ENCODE measurements at places on chromosomes 13 and 19.

DNA sequence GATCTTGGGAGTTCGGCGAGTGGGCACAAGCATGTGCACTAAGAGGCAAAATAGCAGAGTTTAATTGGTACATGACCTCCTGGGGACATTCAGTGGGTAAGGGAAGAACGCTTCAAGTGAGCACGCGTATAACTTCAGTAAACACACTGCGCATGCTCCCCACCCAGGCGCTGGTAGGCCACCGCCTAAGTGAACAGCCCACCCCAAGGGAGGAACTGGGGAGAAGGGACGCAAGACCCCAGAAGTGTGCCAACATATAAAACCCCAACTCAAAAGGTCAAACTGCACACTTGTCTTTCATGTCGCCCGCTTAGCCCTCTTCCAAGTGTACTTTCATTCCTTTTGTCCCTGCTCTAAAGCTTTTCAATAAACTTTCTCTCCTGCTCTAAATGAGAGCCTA is 10.5 kb upstream of the NTN5 start:
- DNase-seq = no peak

GRCh38 chr19:7953576-7953975 is 10.1 kb upstream of the TIMM44 start:
- DNase-seq = no peak

DNA sequence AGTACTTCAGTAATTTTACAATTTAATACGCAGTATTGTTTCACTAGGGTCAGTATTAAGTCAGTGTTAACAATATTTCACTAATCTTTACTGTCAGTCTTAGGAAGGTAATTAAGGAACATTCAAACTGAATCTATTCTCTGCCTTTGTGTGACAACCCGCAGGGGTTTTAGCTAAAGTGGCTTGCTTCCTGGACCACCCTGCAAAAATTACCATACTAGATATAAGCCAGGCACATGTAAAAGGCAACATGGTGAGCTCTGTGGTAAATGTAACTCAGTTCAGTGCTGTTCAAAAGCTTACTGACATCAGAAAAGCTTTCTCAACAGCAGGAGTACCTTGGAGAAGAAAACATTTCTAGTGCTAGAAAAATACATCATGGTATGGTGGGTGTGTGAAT is 116.7 kb downstream of the FREM2 start:
- DNase-seq = no peak

DNA sequence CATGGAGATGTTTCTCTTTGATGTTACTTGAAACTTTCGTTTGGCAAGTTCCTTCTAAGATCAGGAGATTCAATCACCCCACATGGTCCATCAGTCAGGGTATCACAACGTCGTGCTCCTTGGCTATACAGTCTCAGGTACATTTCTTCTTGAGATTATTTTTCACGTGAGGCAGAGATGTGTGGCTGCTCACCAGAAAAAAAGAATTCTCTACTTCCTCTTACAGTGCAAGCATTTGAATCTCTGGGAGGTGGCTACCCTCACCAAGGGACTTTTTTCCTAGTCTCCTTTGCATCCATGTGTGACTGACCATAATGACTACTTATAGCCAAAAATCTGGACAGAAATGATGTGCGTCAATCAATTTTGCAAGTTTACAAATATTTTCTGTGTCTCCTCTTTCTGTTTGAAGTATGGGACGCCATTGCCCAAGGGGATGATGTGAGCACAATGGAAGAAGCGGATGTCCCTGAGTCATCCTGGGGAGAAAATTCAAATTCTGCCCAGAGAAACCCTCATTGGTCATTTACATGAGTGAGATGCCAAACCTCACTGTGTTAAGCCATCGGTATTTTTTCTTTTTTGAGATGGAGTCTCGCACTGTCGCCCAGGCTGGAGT is 8.6 kb upstream of the LAIR2 start:
- no peak for DNase-seq

GRCh38 chr19:3238066-3238561 is 13.7 kb downstream of the CELF5 start:
- DNase-seq = no peak

DNA sequence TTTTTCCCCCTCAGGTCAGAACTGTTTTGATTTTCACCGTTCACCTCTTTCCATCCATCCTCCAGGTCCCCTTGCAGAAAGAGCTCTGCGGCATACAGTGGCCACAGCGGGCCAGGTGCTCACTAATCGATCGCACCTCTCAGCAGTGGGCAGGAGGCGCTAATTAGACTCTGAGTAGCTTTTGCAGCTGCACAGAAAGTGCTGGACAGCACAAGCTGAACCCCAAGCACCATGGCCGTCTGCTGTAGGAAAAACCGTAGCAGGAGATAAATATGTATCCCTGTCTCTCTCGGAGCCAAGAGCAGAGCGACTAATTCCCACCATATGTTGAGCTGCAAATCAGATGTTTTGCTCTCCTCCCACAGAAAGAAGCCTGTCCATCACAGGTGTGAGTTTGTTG is 54.4 kb downstream of the PEX11G start:
- DNase-seq = no peak

- no peak for DNase-seq
Measured at GRCh38 chr13:79637133-79637763, 156.3 kb downstream of the NDFIP2 start.

DNA sequence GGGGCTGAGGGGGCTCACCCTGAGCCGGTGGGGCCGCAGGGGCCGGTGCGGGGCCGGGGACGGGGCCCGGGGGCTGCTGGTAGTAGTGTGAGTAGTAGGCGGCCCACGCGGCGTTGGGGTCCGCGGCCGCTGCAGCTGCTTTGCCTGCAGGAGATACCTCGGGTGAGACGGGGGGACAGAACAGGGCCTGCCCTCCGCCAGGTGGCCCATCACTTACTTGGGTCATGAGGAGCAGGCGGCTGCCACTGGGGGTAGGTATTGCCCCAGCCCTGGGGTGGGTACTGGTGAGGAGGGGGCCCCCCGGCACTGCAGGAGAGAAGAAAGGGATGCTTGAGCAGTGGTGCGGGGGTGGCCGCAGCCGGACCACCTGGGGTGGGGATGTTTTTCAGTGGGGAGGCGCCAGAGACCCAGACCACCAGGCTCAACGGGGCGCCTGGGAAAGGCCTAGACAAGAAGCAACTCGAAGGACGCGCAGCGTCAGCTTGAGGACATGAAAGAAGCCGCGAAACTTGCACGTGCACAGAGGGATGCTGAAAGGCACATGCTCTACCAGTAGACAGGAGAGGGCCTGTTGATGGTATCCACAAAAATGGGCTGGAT is 8.9 kb downstream of the KHSRP start:
- no peak for DNase-seq

DNA sequence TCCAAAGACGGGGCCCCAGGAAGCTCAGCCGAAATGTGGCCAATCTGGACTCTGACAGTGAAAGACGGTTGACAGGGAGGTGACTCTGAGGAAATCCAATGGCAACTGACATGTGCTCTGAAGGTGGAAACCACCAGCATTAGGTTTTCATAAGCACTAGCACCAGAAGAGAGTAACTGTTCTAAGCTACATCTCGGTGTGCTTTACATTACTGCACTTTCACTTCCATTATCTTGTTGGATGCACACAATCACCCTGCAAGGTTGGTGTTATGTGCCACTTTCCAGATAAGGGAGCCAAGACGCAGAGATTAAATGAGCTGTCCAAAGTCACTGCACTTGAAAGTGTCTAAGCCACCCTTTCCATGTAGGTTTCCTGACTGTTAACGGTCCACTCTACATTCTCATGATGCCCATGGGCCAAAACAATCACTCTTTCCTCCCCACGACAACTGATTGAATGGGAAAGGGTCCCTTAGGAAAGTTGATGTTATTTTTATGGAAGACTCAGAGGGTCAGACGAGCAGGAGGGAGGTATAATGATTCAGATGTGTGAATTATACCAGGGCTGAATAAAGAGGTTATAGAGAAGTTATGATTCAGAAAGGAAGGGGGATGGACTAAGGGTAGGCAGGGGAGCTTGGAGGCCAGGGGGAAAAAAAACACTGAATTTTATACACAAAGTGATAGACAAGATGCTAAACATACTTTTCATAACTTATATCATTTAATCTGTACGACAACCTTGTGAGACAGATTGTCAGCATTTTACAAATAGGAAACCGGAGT is 52.8 kb downstream of the RUBCNL start:
- peak; percentile 40 for DNase-seq

DNA sequence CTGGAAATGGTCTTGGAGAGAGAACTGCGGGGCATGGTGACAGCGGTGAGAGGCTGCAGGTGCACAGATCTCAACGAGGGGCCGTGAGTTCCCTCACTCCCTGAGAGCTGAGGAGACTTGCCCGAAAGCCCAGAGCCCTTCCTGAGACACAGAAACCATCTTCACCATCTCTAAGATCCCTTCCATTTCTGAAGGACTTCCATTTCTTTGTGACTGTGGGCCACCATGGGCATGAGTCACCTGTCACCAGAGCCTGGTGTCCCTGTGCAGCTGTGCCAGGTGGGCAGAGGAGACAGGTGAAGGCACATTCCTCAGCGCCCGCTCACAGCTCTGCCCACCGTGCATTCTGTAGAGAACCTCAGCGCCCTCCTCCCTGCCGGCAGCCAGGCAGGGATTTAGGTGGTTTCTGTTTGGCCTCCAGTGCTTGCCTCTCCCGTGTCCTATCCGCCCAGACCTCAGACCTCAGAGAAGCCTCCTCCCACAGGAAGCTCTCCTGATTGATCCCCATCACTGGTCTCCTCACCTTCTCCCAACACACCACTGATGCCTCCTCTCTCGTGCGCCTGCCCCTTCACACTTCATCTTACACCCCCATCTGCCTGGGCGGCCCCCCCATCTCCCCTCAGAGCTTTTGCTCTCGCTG is 24.2 kb downstream of the SH3GL1 start:
- no peak for DNase-seq

- DNase-seq = peak; percentile 93
Measured at GRCh38 chr19:45927565-45928261, 13.1 kb upstream of the NANOS2 start.

DNA sequence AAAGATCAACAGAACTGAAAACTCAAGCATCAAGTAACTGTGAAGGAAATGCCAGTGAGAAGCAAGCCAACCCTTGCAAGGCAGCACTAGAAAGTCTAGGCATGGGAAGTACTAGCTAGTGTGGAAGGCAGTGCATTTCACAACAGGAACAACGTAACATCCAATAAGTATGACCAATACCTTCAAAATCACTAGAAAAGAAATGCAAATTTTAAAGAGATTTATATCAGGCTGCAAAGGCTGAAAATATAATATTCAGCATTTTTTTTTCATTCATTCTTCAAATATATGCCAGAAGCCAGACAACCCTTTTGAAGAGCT is 121.9 kb downstream of the DLEU7 start:
- DNase-seq = no peak

DNA sequence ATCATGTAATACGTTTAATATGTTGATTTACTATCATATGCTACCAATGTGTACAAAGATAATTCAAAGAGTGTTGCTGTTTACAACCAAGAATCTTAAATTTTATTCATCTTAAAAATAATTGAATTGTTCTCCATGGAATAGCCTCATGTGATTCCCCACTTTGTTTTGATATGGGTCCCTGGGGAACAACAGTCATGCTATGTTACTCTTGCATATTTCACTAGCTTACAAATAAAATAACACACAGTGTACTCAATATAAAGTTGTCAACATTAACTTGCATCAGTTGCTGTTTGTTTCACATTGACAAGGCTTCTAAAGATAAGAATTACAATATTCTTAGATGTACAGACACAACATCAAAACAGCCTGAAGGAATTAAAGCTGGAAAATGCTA is 2.3 kb downstream of the ENOX1 start:
- no peak for DNase-seq

GRCh38 chr19:16978156-16978555 is 48.5 kb downstream of the CPAMD8 start:
- no peak for DNase-seq

GRCh38 chr13:75369981-75370380 is 112.0 kb downstream of the TBC1D4 start:
- DNase-seq = no peak

DNA sequence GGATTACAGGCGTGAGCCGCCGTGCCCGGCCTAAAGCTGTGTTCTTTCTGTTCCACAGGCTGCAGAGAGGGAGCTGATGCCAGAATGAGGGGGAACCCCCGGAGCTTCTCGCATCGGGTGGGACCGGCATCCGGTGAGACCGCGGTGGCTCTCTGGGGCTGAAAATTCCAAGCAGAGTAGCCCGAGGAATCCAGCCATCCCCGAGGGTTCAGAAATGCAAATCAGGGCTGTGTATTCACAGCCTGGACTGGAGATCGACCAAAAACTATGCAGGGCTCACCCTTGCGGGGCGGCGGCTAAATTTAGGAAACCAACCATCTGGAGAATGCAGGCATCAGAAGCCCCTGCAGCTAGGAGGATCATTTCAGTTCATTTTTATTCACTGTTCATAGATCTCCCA is 99.2 kb downstream of the GNG7 start:
- DNase-seq = no peak

DNA sequence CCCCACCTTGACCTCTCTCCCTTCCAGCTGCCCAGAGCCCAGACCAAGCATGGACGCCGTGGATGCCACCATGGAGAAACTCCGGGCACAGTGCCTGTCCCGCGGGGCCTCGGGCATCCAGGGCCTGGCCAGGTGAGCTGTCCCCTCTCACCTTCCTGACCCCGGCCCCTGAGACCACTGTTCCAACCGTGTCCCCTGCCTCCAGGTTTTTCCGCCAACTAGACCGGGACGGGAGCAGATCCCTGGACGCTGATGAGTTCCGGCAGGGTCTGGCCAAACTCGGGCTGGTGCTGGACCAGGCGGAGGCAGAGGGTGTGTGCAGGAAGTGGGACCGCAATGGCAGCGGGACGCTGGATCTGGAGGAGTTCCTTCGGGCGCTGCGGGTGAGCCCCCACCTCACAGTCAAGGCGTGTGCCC is 312 bp downstream of the CAPS start:
- no peak for DNase-seq

- no peak for DNase-seq
Measured at GRCh38 chr13:39931505-39931904, 276.0 kb downstream of the COG6 start.

Data from osteocyte (in vitro differentiated cells).